ENCODE measurements at places on chromosomes 5 and 9. TPM values are rescaled to one million over a fixed set of nuclear protein-coding genes. Genes with fewer than 3 reads are reported as not detected.

- no peak overlapping the region for H3K27ac ChIP-seq
- H3K4me3 ChIP-seq, result no peak overlapping the region
- no peak for DNase-seq
- no peaks in the 10 kb centered on the region for H3K4me1 ChIP-seq
Observed at GRCh38 chr5:122229551-122229950, 82.5 kb upstream of the SNCAIP start.

- H3K27me3 ChIP-seq, result no peaks in the 10 kb centered on the region
- no peak for DNase-seq
- H3K4me3 ChIP-seq, result no peak overlapping the region
- peaks cover 21% of the 10 kb centered on the region for H3K4me1 ChIP-seq
- H3K36me3 ChIP-seq, result no peaks in the 10 kb centered on the region
Observed at GRCh38 chr5:159874263-159874662, 42.0 kb upstream of the ADRA1B start.

DNA sequence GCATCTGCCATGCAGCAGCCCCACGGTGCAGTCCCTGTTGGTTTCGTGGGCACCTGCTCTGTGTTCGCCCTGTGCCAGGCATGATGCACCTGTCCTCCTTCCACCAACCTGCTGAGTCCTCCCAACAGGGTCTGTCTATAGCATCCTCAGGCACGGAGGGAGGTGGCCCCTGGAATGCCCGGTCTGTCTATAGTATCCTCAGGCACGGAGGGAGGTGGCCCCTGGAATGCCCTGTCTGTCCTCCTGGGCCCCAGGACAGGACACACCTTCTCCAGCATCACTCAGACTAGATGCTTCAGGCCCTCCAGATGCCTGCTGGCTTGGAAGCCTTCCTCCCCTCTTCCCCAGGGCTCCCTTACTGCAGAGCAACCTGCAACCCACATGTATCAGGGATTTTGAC lies 9.9 kb upstream of the PHYHD1 start:
- H3K36me3 ChIP-seq, result peaks cover 35% of the 10 kb centered on the region
- H3K4me1 ChIP-seq, result peaks cover 62% of the 10 kb centered on the region
- DNase-seq, result no peak
- H3K4me3 ChIP-seq, result no peak overlapping the region
- H3K27me3 ChIP-seq, result no peaks in the 10 kb centered on the region

NEUROG1 gene
- not detected for total RNA-seq

XPA gene
- 11.6 TPM for total RNA-seq
